Stimulated activated CD8-positive, alpha-beta memory T cell treated with anti-CD3 and anti-CD28 coated beads, Interleukin-4, amount 100 ng/mL, for 1 hour (primary cell): ENCODE measurements at places on chromosomes 5 and 9.

- DNase-seq, result no peak
These were observed 12.9 kb downstream of the MSX2 start for GRCh38 chr5:174737330-174737729.

DNA sequence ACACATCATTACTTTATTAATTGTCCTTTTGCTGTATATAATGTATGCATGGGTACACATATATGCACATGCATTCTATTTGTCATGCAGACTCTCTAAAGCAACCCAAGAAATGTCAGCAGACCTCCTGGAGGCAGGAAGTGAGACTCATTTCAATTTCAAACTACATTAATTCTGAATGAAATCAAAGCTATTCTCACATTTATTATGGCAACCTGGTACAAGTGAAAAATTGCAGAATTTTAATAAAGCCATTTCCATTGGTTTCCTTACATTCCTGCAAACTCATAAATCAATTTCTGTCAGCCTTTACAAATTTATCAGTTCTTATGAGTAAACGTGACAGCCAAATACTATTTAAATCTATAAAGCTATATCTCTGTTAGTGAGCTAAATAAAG is 430.4 kb upstream of the NUDT12 start:
- DNase-seq, result no peak

DNA sequence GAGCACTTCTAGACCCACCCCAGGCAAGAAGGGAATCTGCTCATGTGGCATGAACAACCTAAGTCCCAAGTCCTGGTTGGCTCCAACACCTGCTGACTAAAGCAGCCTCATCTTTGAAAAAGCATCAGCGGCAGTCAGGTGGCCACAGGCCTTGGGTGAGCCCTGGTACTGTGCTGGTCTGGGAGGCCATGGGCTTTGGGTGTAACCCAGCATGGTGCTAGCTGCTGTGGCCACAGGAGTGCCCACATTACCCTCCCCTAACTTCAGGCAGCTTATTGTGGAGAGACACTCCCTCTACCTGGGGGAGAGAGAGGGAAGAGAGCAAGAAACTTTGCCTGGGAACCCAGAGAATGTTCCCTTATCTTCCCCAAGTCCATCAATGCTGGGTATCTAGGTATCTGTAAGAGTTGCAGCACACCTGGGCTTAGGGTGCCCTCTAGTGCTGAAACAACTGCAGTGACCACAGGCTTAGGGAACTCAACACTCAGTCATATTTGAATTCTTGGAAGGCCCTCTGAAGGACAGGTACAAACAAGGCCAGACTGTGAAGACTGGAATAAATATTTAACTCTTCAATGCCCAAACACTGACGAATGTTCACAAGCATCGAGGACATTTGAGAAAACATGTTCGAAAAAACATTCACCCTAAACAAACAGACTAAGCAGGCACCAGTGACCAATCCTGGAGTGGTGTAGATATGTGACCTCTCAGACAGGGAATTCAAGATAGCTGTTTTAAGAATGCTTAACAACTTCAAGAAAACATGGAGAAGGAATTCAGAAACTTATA is 69.9 kb upstream of the OR2K2 start:
- no peak for DNase-seq

- no peak for DNase-seq
These were observed 93.3 kb downstream of the MELK start for GRCh38 chr9:36665921-36666431.

- DNase-seq, result no peak
These were observed 34.0 kb upstream of the FLT4 start for GRCh38 chr5:180683220-180683922.

- DNase-seq, result no peak
These were observed 3.6 kb downstream of the PROP1 start for GRCh38 chr5:177992466-177992865.

DNA sequence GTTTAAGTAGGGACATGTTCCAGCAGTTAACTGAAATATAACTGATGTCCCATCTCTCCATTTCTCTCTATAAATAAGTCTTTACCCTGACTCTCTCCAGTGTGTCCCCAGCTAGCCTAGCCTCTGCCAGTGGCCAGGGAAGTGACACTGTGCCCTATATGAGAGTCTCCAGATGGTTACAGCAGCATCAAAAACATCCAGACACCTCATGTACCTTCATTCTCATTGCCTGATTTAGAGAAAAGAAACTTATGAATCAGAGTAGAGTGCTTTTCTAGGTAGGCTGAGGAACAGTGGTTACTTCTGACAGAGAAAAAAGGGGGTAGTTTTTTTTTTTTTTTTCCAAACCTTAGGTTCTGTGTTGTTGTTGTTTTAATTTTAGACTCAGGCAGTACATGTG is 148.5 kb downstream of the GNAQ start:
- no peak for DNase-seq

GRCh38 chr5:141521244-141521781 is 32.4 kb downstream of the PCDHGC5 start:
- no peak for DNase-seq

DNA sequence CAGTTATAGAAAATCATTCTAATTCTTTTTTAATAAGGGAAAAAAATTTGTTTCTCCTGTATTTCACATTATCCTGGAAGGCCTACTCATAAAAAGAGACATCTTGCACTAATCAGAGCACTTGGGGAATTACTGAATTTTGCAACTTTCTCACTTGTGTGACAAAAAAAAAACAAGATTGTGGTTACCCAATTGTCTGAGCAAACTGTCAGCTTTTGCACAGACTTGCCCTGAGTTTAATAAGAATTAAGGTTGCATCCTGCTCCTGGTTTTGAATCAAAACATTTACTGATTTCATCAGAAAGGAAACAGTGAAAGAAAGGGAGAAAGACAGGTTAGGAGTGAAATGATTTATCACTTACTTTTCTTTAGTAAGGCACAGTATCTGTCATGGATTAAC is 10.6 kb upstream of the SH3RF2 start:
- DNase-seq, result no peak

- no peak for DNase-seq
These were observed 20.4 kb upstream of the NTNG2 start for GRCh38 chr9:132141344-132141947.

GRCh38 chr9:92377876-92378275 is 26.5 kb downstream of the OGN start:
- no peak for DNase-seq
